ENCODE measurements at places on chromosomes 7 and 10.

DNA sequence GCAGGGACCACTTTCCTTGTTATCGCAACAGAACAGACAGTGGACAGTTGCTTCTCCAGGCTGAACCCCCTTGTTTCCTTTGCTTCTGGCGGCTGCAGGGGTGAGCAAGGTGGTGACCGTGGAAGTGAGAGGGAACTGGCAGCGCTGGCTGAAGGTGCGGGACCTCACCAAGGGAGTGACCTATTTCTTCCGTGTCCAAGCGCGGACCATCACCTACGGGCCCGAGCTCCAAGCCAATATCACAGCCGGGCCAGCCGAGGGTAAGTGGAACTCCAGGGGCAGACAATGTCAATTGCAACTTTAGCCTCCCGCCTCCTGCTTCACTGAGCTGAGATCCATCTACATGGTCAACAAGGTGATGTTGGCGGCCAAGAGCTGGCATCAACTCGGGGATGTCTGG, 462.1 kb upstream of the FOXK1 start:
- DNase-seq, result no peak

DNA sequence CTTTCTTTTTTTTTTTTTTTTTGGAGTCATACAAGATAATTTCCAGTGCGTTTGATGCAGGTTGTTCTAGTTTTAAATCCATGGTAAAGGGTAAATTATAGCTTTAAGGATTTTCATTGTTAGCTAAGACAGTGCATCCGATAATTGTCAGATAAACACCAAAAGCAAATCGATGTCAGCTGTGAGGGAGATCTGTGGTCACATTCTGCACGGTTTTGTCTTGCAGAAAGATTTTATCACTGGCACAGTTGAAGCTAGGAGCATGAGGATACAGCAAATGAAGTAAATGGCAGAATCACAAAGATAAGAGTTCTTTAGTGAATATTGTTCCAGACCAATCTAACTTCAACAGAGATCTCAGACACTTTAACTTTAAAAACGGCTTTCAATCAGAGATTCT, 648.8 kb upstream of the COBL start:
- DNase-seq, result no peak

DNA sequence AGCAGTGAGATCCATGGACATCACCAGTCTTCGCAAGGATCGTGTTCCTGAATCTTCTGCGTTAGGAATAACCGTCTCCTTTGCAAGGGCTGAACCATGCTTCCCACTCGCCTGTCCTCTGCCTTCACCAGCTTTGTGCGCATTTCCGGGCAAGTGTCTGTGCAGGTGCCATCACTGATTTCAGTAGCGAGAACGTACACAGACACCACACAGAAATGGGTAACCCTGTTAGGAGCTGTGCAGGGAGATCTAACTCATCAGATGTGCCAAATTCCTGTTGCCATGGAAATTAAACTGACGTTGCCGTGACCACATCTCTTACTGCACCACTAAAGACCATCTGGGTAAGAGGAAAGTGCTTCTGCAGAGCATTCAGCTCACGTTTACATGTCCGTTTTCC, 146.3 kb downstream of the DIP2C start:
- DNase-seq, result no peak

DNA sequence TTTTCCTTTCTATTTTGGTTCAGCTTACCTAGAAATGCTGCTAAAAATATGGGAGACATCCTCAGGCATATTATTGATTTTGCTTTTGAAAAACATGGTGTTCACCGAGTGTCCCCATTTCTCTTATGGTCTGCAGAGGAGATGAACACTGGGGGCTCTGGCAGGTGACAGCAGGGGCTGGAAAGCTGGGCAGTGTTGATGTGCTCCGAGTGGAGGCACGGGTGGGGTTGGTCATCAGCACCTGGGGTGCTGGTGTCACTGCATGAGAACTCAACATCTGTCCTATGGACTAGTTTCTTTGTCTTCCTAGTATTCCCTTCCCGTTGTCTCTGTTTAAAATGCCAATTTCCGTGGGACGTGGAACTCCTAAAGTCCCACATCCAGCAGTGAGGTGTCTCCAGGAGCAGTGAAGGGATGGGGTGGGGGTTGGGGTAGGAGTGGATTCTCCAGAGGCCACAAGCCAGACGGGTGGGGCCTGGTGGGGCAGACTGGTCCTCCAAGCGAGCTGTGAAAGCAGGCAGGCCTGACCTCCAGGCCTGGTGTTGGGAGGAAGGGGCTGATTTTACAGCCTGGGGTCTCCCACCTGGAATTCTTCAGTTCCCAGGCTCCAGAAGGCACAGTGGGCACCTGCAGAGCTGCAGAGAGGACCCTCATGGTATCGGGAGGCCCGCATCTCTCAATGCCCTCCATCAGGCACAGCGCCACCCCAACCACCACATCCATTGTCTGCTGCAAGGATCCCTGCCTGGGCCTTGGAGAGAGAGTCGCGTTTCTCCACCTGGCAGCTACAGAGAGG, 24.4 kb downstream of the ZNF775 start:
- DNase-seq, result no peak

DNA sequence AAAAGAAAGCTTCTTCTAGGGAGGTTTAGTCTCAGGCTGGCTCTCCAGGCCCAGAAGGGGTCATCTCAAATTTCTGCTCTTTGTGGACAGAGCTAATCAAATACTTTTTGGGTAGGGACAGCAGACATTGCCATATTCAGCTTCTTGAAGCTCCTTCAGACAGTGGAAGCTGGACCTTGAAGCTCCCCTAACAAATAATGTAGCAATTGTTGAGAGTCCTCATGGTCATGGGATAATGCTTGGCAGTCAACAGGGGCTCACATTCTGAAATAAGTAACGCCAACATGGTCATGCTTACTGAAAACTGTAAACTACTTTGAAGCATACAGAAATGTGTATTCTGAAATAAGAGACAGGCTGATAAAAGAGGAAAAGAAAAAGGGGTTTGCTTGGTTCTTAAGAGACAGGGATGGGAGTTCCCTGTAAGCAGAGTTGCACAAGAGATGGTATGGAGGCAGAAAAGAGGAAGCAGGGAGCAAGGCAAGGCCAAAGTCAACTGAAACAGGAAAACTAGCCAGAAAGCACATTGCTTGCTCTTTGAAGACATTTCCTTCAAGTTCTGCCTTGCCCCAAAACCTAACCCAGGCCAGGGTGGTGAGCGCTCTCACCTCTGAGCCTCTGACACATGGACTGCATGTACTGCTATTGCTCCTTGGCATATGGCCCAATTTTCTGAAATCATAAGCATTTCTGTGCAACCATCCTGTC, 53.1 kb upstream of the KMT2E start:
- no peak for DNase-seq

DNA sequence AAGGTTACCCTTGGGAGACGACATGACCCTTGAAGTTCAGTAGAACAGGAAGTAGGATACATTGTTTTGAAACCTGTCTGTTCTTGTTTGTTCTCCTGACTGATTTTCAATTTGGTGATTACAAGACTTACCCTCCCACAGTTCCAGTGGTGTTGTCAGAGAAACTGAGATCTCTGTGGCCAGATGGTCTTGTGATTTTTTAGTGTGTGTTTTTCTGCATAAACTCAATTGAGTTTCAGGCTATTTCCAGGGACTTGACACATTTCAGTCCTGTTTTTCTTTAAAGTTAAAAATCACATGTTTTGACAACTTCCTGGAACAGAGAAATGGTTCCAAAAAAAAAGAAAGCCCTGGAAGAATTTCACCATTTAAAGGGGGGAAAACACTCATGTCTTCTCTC, 22.3 kb downstream of the PIK3CG start:
- DNase-seq, result no peak

DNA sequence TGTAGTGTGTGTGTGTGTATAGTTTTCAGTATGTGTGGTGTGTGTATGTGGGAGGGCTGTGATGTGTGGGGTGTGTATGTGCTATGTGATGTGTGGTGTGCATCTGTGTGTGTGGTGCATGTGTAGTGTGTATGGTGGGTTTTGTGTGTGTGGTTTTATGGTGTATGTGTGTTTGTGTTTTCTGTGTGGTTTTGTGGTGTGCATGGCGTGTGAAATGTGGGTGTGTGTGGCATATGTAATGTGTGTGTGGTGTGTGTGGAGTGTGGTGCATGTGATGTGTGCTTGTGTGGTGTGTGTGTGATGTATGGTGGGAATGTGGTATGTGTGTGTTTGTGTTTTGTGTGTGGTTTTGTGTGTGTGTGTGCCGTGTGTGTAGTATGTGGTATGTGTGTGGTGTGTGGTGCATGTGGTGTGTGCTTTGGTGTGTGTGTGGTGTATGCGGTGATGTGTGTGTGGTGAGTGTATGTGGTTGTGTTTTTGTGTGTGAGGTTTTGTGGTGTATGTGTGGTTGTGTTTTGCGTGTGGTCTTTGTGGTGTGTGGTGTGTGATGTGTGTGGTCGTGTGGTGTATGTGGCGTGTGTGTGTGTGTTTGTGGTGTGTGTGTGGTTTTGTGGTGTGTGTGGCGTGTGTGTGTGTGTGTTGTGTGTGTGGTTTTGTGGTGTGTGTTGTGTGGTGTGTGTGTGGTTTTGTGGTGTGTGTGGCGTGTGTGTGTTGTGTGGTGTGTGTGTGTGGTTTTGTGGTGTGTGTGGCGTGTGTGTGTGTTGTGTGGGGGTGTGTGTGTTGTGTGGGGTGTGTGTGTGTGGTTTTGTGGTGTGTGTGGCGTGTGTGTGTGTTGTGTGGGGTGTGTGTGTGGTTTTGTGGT, 18.0 kb upstream of the PPP2R2D start:
- no peak for DNase-seq

GRCh38 chr7:25652366-25652765, 424.1 kb upstream of the NPVF start:
- no peak for DNase-seq

DNA sequence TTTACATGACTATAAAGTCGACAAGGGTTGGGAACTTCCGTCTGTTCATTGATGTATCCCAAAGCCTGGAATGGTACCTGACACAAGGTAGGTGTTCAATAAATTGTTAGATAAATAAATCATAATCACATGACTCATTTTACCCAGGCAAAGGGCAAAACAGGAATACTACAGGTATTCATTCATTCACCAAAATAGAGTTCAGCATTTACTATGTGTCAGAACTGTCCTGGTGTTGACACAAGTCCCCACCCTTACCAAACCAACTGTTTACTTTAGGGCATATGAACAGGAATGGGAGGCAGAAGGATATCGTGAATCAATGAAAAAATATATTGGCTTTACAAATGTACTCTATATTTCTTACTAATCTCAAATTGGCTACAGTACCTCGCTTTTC, 666 bp upstream of the YAE1 start:
- no peak for DNase-seq

- DNase-seq, result no peak
Observed at GRCh38 chr7:123905714-123906113, 19.3 kb upstream of the SPAM1 start.

- DNase-seq, result no peak
Observed at GRCh38 chr10:101824736-101825135, 6.5 kb upstream of the OGA start.

GRCh38 chr7:112897839-112898431, 107.7 kb upstream of the TMEM168 start:
- DNase-seq, result no peak

DNA sequence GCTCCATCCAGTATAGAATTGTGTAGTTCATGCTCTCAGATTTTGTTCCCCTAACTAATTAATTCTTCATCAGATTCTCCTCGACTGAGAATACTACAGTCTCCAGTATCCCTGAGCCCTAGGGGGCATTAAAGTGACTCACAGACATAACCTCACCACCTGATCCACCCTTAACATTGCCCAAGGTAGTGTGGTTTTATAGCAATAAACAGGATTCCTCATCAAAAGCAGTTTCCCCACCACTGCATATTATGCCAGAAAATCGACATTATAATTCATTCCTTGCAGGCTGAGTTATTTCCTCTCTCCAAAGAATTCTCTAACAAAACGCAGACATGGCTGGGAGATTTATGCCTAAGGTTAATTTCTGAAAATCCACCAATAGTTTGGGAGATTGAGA, 1402.5 kb upstream of the CELF2 start:
- no peak for DNase-seq

- peak; percentile 63 for DNase-seq
Observed at GRCh38 chr10:102869258-102870198, at the start of gene AS3MT. TSS of gene AS3MT (plus strand) at chr10:102869470. CDS start at chr10:102869593, 123 bp downstream.

- DNase-seq, result no peak
Observed at GRCh38 chr10:29469481-29470354, 165.1 kb downstream of the SVIL start.

- DNase-seq, result peak; percentile 7
Observed at GRCh38 chr7:147332988-147333387, 1216.4 kb downstream of the CNTNAP2 start.

GRCh38 chr7:7151285-7151684, 31.1 kb upstream of the C1GALT1 start:
- no peak for DNase-seq

DNA sequence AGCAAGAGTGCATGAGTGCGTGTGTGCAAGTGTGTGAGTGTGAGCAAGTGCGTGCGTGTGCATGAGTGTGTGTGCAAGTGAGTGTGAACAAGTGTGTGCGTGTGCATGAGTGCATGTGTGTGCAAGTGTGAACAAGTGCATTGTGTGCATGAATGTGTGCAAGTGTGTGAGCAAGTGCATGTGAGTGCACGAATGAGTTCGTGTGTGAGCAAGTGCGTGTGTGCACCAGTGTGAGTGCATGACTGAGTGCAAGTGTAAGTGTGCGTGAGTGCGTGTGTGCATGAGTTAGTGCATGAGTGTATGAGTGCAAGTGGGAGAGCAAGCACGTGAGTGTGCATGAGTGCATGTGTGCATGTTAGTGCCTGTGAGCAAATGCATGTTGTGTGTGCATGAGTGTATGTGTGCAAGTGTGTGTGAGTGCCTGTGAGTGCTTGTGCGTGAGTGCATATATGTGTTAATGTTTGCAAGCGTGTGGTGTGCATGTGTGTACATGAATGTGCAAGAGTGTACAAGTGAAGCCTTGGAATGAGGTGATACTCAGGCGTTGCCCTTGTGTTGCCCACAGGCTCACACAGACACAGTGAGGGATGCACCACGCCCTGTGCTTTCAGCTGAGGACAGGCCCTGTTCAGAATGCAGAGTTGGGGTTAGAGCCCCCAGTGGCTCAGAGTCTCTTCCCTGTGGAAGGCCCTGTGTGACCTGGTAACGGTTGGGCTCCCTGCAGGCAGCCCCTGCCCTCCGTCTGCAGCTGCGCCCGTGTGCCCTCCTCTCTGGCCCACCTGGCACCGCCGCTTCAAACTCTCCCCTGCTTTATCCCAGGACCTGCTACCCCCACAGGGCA, 97.1 kb downstream of the NKX6-2 start:
- no peak for DNase-seq

DNA sequence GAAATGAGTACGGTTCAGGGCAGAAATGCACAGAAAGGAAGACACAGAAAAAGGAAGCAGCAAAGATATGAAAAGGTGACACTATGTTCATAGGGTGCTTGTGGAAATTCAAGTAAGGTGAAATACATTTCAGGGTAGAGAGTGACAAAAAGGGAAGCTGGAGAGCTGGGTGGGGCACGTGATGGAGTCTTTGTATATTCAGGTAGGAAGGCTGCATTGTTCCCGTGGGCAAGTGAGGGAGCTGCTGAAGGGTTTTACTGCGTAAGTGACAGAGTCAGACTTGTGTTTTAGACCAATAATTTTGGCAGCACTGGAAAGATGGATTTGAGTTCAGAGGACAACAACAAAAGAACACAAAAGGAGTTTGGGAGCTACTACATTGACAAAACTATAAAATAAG, 35.3 kb upstream of the ANK3 start:
- DNase-seq, result no peak

GRCh38 chr7:37149051-37149772, 299.5 kb downstream of the ELMO1 start:
- DNase-seq, result no peak

- no peak for DNase-seq
Observed at GRCh38 chr10:18668026-18668425, 8.8 kb downstream of the ARL5B start.

- DNase-seq, result no peak
Observed at GRCh38 chr7:25031432-25031831, 51.5 kb upstream of the OSBPL3 start.

GRCh38 chr10:75982611-75983369, 551.4 kb downstream of the LRMDA start:
- no peak for DNase-seq

All from renal pelvis (tissue), 12 donors.